Activated T-helper 2 cell treated with anti-CD3 and anti-CD28 coated beads, Interferon-gamma antibody, Interleukin-2, Interleukin-4, amounts not matched to agents 10 μg/mL and 5 μg/mL and 100 μg/mL, durations not matched to agents 14 hours and 24 hours and 36 hours (primary cell): ENCODE measurements at places on chromosomes 3 and 15. TPM values are rescaled to one million over a fixed set of nuclear protein-coding genes. Genes with fewer than 3 reads are reported as not detected.

Gene KATNBL1
- total RNA-seq, result 42.0 and 42.3 TPM in 2 replicates

GRCh38 chr15:76903251-76903681, 1.9 kb downstream of the SCAPER start:
- no peak for DNase-seq
- H3K4me1 ChIP-seq, result peaks cover 25% of the 10 kb centered on the region
- H3K27ac ChIP-seq, result no peak overlapping the region
- H3K4me3 ChIP-seq, result peak overlapping the region; percentile 61

Gene GCSAM
- 1.6 and 1.9 TPM in 2 replicates for total RNA-seq

Gene KBTBD12
- total RNA-seq, result 0.05 TPM in 1 of 2 replicates, not detected in the other

GRCh38 chr15:79978655-79979514, 7.9 kb upstream of the BCL2A1 start:
- H3K27me3 ChIP-seq, result no peaks in the 10 kb centered on the region
- no peak overlapping the region for H3K4me3 ChIP-seq
- peaks cover 24% of the 10 kb centered on the region for H3K4me1 ChIP-seq

- H3K27me3 ChIP-seq, result no peaks in the 10 kb centered on the region
- DNase-seq, result no peak
- H3K36me3 ChIP-seq, result no peaks in the 10 kb centered on the region
- H3K4me1 ChIP-seq, result peaks cover 9% of the 10 kb centered on the region
- no peak overlapping the region for H3K27ac ChIP-seq
Measured at GRCh38 chr15:72078887-72079286, 39.1 kb downstream of the MYO9A start.

GRCh38 chr15:28085489-28086174, 13.5 kb downstream of the OCA2 start:
- no peaks in the 10 kb centered on the region for H3K36me3 ChIP-seq
- peaks cover 27% of the 10 kb centered on the region for H3K27me3 ChIP-seq
- H3K27ac ChIP-seq, result no peak overlapping the region
- peaks cover 10% of the 10 kb centered on the region for H3K4me1 ChIP-seq

Gene PPM1L
- 2.6 and 2.9 TPM in 2 replicates for total RNA-seq

- DNase-seq, result no peak
- H3K27me3 ChIP-seq, result peaks cover 17% of the 10 kb centered on the region
- H3K4me1 ChIP-seq, result peaks cover 2% of the 10 kb centered on the region
- H3K27ac ChIP-seq, result no peak overlapping the region
- no peak overlapping the region for H3K4me3 ChIP-seq
Measured at GRCh38 chr3:151918253-151919029, 45.0 kb downstream of the SUCNR1 start.

DNA sequence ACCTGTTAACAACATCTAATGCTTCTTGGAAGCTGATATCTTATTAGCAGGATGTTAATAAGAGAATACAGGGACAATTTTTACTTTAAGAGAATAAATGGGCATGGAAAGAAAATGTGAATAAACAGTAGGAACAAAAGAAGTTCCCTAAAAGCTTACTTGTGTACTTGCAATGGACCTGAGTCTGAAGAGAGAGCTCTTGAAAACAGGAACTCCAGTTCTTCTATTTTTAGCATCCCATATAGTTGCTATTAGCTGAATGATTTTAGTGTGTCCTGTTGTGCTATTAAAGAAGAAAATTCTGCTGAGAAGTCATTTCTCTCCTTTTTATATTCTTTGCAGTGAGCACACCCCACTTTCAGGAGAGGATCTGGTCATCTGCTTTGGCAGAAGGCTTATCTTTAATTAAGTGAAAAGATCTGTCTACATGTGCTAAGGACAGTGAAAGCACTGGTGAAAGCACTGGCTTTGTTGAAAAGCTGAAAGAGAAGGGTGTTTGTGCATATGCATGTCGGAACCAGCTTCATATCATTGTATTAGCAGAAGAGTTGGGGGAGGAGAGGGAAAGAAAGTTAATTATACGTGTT, 1.4 kb upstream of the ST3GAL6 start:
- H3K36me3 ChIP-seq, result no peaks in the 10 kb centered on the region
- H3K27ac ChIP-seq, result no peak overlapping the region
- DNase-seq, result no peak
- no peak overlapping the region for H3K4me3 ChIP-seq
- H3K4me1 ChIP-seq, result peaks cover 8% of the 10 kb centered on the region
- H3K27me3 ChIP-seq, result peaks cover 26% of the 10 kb centered on the region

Gene SHC4
- total RNA-seq, result 8.3 and 8.9 TPM in 2 replicates

- no peak for DNase-seq
- H3K4me3 ChIP-seq, result no peak overlapping the region
- H3K27ac ChIP-seq, result no peak overlapping the region
- no peaks in the 10 kb centered on the region for H3K36me3 ChIP-seq
Measured at GRCh38 chr15:92224843-92225242, 168.8 kb upstream of the ST8SIA2 start.

- DNase-seq, result no peak
- no peaks in the 10 kb centered on the region for H3K36me3 ChIP-seq
- no peak overlapping the region for H3K4me3 ChIP-seq
- no peaks in the 10 kb centered on the region for H3K4me1 ChIP-seq
- peaks cover 4% of the 10 kb centered on the region for H3K27me3 ChIP-seq
- no peak overlapping the region for H3K27ac ChIP-seq
Measured at GRCh38 chr3:109023656-109024254, 70.1 kb upstream of the GUCA1C start.

GRCh38 chr3:33678073-33678472, 40.0 kb downstream of the CLASP2 start:
- peaks cover 60% of the 10 kb centered on the region for H3K36me3 ChIP-seq
- no peak overlapping the region for H3K27ac ChIP-seq
- H3K4me1 ChIP-seq, result peaks cover 2% of the 10 kb centered on the region
- H3K27me3 ChIP-seq, result no peaks in the 10 kb centered on the region

GRCh38 chr3:164468055-164468454, 610.2 kb downstream of the SI start:
- no peaks in the 10 kb centered on the region for H3K36me3 ChIP-seq
- no peak overlapping the region for H3K4me3 ChIP-seq
- H3K27me3 ChIP-seq, result no peaks in the 10 kb centered on the region

DNA sequence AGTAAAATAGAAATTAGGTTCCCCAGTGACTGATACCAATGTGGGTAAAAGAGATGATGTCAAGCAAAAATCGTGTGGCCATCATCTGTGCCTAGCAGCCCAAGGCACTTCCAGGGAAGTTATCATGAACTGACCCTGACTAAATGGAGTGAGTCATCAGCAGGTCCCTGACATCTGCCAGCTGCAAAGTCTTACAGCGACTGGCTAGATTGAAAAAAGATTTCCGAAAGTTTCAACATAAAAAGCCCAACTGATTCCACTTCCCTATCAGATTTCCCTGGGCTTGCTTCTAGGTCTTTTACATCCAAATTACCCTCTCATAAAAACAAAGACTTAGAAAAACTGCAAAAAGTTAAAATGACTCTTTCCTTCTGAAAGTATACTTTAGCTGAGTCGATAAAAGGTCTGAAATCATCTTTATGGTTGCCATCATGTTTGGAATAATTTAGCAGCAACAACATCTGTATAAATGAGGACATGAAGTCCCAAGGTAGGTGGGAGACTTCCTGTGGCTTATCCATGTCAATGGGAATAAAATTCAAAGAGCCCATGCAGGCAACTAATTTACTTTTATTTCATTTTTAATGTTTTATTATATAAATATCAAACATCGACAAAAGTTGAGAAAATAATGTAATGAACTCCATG, 342.8 kb downstream of the ERC2 start:
- no peak overlapping the region for H3K27ac ChIP-seq
- H3K4me1 ChIP-seq, result peaks cover 3% of the 10 kb centered on the region
- no peak overlapping the region for H3K4me3 ChIP-seq
- no peak for DNase-seq
- peaks cover 13% of the 10 kb centered on the region for H3K27me3 ChIP-seq

- H3K27me3 ChIP-seq, result no peaks in the 10 kb centered on the region
- no peak for DNase-seq
- H3K4me3 ChIP-seq, result no peak overlapping the region
- H3K27ac ChIP-seq, result no peak overlapping the region
Measured at GRCh38 chr3:58628823-58629562, 37.6 kb downstream of the FAM3D start.

- H3K4me1 ChIP-seq, result no peaks in the 10 kb centered on the region
- no peaks in the 10 kb centered on the region for H3K36me3 ChIP-seq
- peaks cover 6% of the 10 kb centered on the region for H3K27me3 ChIP-seq
- no peak overlapping the region for H3K27ac ChIP-seq
Measured at GRCh38 chr15:62912282-62912681, 130.3 kb upstream of the TPM1 start.

- H3K27ac ChIP-seq, result no peak overlapping the region
- no peaks in the 10 kb centered on the region for H3K4me1 ChIP-seq
- H3K27me3 ChIP-seq, result peaks cover 2% of the 10 kb centered on the region
- H3K36me3 ChIP-seq, result no peaks in the 10 kb centered on the region
- no peak overlapping the region for H3K4me3 ChIP-seq
- no peak for DNase-seq
Measured at GRCh38 chr3:14369675-14370669, 32.4 kb upstream of the SLC6A6 start.

DNA sequence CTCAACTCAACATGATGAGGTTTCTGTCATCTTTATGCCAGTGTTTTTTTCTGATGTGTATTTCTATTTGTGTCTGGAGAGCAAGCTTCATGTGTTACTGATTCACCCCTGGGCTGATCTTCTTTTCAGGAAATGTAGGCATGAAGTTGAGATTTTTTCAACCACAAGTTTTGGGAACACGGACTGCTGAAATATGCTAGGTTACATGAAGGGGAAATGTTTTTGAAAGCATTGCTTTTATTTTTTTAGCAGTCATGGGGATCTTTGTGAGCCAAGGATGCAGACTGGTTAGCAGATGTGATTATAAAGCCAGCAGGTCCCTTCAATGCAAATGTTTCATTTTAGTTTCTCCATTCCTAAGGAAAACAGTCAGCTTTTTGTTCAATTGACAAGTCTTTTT, 219.3 kb upstream of the COL8A1 start:
- H3K4me3 ChIP-seq, result no peak overlapping the region
- no peaks in the 10 kb centered on the region for H3K36me3 ChIP-seq
- no peak overlapping the region for H3K27ac ChIP-seq
- no peaks in the 10 kb centered on the region for H3K27me3 ChIP-seq
- no peaks in the 10 kb centered on the region for H3K4me1 ChIP-seq

DNA sequence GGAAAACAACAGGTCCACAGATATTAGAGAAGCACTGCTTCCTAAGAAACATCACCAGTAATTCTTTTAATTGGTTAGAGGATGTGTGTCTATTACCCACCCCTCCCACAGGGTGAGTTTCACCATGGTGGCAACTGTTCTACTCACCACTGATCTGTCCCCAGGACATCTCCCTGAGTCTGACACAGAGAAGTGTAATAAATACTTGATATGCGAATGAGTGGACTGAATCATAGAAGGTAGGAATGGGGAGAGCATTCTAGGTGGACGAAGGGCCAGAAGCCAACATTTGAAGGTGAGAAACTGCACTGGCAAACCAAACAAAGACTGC, 452.7 kb upstream of the PROK2 start:
- H3K4me3 ChIP-seq, result no peak overlapping the region
- no peak overlapping the region for H3K27ac ChIP-seq
- H3K36me3 ChIP-seq, result no peaks in the 10 kb centered on the region
- DNase-seq, result no peak

- no peak overlapping the region for H3K4me3 ChIP-seq
- H3K4me1 ChIP-seq, result peaks cover 19% of the 10 kb centered on the region
- peaks cover 2% of the 10 kb centered on the region for H3K27me3 ChIP-seq
- peaks cover 3% of the 10 kb centered on the region for H3K36me3 ChIP-seq
Measured at GRCh38 chr15:48861813-48862431, 16.0 kb upstream of the EID1 start.

Gene CA12
- total RNA-seq, result 0.46 TPM in 2 replicates

DNA sequence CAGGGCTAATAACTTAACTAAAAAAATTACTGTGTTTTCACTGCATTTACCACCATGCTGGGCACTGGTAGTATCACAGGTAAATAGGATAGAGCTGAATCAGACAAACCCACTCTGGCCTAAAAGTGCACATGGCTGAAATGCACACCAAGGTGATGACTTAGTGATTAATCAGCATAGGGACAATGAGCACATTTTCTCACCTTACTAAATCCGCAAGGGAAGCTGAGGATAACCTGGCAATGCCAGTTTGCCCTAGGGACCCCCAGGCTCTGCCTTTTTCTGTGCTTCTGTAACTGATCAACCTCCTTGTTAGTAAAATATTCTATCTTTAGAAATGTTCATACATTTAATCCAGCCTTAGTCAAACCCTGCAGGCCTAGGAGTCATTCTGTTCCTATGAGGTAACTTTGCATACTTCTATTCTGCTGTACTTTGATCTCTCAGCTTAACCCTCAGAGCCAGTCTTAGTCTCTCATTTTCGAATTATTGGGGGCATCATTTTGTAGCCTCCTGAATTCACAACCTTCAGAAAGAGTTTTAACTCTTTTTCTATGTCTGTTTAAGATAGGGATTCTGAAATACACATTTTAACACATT, 562.9 kb upstream of the KCNMB2 start:
- H3K27me3 ChIP-seq, result peaks cover 1% of the 10 kb centered on the region
- no peak overlapping the region for H3K27ac ChIP-seq
- no peak for DNase-seq
- H3K4me1 ChIP-seq, result peaks cover 4% of the 10 kb centered on the region
- H3K36me3 ChIP-seq, result no peaks in the 10 kb centered on the region
- no peak overlapping the region for H3K4me3 ChIP-seq

DNA sequence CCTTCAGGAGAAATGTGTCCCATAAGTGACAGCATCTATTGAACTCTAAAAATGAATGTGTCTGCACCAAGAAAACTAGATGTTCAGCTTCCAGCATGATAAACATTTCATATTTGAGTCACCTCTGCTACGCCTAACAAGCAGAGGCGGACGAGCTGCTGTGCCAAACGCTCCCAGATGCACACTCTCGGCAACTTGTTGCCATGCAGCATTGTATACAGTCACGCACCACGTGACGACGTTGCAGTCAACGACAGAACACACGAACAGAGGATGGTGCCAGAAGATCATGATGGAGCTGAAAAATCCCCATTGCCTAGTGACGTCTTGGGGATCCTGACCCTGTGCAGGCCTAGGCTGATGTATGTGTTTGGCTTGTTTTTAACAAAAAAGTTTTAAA, 137.5 kb downstream of the XXYLT1 start:
- peaks cover 21% of the 10 kb centered on the region for H3K4me1 ChIP-seq
- no peak overlapping the region for H3K27ac ChIP-seq
- H3K36me3 ChIP-seq, result peaks cover 4% of the 10 kb centered on the region
- no peaks in the 10 kb centered on the region for H3K27me3 ChIP-seq
- no peak for DNase-seq

DNA sequence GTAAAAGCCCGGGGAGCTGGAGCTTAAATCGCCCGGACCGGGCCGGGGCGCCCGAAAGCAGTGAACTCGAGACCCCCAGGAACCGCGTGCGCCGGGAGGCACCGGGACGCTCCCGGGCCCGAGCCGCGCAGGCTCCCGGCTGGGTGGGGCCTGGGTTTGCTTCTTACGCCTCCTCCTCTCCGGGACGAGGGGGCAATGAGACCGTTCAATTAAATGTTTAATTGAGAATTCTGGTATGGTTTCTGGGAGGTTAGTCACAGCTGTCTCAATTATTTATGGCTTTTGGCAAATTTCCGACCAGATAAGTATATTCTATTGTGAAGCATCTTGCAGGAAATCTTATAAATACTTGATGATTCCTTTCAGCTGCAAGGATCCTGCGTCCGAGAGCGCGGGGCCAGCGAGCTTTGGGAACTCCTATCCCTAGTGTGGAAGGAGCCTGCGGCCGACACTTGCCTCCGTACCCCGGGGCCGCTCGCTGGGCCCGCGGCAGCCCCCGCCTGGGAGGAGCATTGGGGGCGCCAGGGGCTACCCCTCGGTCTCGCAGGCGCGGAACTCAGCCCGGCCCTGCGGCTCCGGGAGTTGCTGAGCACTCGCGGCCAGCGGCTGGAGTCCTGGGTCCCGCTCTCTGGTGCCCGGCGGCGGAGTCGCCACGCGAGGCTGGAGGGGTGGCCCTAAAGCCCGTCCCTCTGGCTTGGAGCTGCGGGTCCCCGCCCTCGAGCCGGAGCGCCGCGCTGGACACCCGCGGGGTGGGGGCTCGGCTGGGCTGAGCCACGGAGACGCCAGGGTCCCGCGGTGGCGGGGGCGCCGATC, 10.3 kb downstream of the ISL2 start:
- no peak overlapping the region for H3K27ac ChIP-seq
- H3K4me3 ChIP-seq, result no peak overlapping the region
- H3K27me3 ChIP-seq, result peaks cover 61% of the 10 kb centered on the region
- peaks cover 8% of the 10 kb centered on the region for H3K4me1 ChIP-seq
- no peak for DNase-seq
